ENCODE measurements at places on chromosomes 7 and 10. TPM values are rescaled to one million over a fixed set of nuclear protein-coding genes. Genes with fewer than 3 reads are reported as not detected.

NKX1-2 gene
- total RNA-seq, result not detected

CALCR gene
- total RNA-seq, result not detected

KCNH2 gene
- total RNA-seq, result 0.08 TPM

TMED4 gene
- total RNA-seq, result 98.8 TPM

ACSM6 gene
- total RNA-seq, result not detected

SORCS1 gene
- not detected for total RNA-seq

VSTM4 gene
- total RNA-seq, result 0.23 TPM

SYT15 gene
- total RNA-seq, result 0.59 TPM

CYP2C8 gene
- total RNA-seq, result not detected

FOXK1 gene
- 9.7 TPM for total RNA-seq

SEMA3C gene
- 216 TPM for total RNA-seq

UCMA gene
- total RNA-seq, result not detected

ARHGAP22 gene
- 28.0 TPM for total RNA-seq

SLC39A12 gene
- not detected for total RNA-seq

GRID1 gene
- total RNA-seq, result under 0.01 TPM

FIGNL1 gene
- 10.8 TPM for total RNA-seq

NODAL gene
- not detected for total RNA-seq

LEP gene
- 0.94 TPM for total RNA-seq

Measured in smooth muscle cell of the coronary artery (primary cell).